ENCODE measurements at places on chromosomes 4 and X.

- no peak for DNase-seq
These were observed 10.6 kb downstream of the ADAM29 start for GRCh38 chr4:174928575-174929253.

GRCh38 chr4:32417113-32417704 is 1697.0 kb downstream of the PCDH7 start:
- no peak for DNase-seq

- DNase-seq = peak; percentile 57
These were observed 490.3 kb upstream of the EPHA5 start for GRCh38 chr4:66160606-66161005.

- no peak for DNase-seq
These were observed 38.6 kb upstream of the CRMP1 start for GRCh38 chr4:5931526-5931925.

- no peak for DNase-seq
These were observed 102.8 kb downstream of the TRIML1 start for GRCh38 chr4:188242041-188242440.

DNA sequence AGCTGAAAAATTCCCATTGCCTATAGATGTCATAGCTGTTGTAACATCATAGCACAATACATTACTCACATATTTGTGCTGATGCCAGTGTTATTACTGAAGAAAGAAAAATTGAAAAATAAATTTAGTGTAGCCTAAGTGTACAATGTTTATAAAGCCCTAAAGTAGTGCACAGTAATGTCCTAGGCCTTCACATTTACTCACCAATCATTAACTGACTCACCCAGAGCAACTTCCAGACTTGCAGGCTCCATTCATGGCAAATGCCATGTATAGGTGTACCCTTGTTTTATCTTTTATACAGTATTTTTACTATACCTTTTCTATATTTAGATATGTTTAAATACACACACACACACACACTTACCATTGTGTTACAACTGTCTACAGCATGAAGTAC is 265.4 kb upstream of the MAGEB18 start:
- peak; percentile 42 for DNase-seq

DNA sequence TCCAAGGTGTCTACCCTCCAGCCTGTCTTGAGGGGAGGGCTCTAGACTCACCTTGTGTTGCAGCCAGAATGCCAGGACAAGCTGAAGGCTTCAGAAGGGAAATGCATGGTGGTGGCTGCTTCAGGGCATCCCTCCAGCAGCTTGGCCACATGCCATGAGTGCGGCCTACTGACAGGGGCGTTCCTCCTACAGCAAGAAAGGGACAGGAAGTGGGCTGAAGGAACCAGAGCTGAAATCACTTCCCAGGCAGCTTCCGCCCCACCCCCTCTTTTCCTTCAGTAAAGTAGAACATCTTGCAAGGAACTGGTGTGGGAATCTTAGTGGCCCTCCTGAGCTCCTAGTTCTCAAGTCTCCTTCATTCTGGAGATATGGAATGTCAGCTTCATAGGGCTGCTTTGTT is 167.5 kb upstream of the DGKK start:
- DNase-seq = peak; percentile 12

DNA sequence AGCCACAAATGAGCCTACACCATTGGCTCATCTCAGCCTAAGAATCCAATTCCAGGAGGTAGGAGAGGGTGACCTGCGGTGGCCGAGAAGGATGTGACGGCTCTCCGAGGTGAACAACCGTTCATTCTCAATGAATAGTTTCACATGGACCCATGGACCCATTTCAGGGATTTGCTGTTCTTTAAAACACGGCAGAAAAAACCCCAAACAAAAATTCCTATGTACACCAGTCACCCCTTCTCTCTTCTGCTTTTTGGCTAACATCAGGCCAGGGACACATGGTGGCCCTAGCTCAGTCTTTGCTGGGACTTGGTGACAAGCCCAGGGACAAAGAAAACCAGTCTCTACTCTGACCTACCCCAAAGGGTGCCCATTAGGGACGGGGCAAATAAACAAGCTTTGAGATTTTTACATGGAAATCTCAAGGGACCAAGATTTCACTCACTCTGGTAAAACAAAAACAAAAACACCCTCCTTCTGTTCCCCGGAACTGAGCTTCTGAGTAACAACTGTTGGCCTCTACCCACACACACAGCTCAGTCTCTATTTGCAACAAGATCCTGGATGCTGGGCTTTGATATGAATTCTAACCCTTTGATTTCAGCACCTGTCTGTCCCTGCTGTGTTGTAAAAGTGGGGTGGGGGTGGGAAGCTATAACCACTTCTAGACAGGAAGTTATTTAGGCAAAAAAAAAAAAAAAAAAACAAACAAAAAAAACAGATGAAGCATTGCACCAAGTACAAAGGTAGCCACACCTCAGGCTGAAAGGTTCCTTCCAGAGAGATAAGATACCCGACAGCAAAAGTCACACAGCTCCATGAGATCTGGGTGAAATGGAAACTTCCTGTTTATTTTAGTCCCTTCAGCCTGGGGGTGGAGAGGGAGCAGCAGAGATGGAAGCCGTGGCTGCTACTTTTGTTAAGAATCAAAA is 49.0 kb downstream of the DDX3X start:
- no peak for DNase-seq

DNA sequence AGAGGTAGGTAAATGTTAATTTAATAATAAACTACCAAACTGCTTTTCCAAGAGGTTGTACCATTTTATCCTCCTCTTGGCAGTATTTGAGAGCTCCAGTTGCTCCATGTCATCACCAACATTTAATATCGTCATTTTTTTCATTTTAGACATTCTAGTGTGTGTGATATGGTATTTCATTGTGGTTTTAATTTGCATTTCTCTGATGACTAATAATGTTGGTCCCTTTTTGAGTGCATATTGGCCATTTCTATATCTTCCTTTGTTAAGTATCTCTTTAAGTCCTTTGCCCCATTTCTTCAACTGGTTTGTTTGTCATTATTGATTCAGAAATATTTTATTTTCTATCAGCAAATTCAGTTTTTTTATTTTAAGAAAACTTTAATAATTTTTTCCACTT is 88.8 kb downstream of the MAPK10 start:
- DNase-seq = peak; percentile 14

- DNase-seq = peak; percentile 6
These were observed 61.4 kb downstream of the BEX1 start for GRCh38 chrX:103002576-103002975.

DNA sequence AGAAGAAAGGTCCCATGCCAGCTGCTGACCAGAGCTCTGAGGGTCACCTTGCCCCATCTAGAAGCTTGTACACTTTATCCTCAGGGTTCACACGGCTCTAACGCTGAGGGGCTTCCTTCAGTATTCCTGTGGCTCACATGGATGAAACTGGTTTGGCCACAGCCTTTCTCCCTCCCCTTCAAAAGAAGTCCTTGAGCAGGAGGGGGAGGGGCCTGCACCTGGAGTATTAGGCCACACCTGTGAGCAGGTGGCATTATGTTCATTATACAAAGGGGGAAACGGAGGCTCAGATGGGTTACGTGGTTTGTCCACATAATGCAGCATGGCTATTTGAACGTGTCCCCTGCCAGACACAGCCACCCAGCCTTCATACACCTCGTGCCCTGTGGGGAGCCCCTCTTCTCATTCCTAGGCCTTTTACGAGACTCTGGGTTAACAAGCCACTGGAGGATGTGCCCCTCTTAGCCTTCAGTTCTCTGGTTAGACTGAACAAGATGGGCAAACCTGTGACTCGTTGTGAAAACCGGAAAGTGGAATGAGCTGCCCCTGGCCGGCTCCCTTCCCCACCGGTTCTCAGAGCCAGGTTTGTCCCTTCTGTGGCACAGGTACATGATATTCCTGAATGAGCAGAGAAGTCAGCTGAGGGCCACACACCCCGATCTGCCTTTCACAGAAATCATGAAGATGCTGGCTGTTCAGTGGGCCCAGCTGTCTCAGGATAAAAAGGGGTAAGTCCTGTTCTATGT is 27.2 kb upstream of the JAKMIP1 start:
- DNase-seq = no peak

GRCh38 chrX:81229229-81229628 is 27.3 kb downstream of the SH3BGRL start:
- DNase-seq = no peak

DNA sequence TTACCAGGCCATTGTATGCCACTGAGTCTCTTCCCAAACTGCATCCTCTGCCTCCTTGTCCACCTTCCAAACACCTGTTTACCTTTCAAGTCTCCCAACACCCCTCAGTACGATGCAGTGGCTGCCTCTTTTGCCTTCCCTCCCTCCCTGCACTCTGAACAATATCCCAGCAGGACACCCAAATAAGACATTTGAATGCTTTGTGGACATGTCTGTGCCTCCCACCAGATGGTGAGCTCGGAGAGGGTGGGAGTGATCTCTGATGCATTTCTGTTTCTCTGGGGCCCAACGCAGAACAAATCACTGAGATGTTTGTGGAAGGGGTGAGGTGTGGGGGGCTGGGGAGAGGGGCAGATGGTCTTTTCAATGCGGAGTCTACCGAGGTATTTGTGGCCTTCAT is 33.4 kb downstream of the PJA1 start:
- DNase-seq = no peak

GRCh38 chrX:8138252-8138651 is 32.8 kb downstream of the VCX2 start:
- DNase-seq = no peak

- DNase-seq = no peak
These were observed 26.8 kb downstream of the MAN2B2 start for GRCh38 chr4:6601661-6602250.

DNA sequence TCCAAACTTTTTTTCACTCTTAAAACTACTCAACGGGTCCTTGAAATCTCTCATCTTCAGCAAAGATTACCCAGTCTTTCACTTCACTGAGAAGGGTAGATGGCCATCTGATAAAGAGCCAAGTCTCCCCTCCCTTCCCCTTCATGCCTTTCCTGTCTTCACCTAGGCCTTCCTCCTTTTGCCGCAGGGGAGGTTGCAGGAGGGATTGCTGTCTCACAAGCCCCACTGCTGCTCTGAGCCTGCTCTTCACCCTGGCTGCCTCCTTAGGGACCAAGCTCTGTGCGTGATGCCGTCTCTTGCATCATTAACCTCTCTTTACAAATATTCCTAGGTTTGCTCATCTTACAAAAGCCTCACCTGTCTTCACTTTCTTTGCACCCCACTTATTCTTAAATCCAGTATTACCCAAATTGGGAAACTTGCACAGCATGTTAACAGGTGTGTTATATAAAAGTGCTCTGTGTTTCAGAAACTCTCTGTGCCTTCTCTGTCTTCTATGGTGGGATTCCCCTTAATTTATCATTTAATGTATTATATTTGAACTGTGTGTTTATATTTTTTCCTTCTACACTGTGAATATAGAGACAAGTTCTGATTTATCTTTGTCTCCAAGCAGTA is 3.8 kb downstream of the ZFX start:
- no peak for DNase-seq

DNA sequence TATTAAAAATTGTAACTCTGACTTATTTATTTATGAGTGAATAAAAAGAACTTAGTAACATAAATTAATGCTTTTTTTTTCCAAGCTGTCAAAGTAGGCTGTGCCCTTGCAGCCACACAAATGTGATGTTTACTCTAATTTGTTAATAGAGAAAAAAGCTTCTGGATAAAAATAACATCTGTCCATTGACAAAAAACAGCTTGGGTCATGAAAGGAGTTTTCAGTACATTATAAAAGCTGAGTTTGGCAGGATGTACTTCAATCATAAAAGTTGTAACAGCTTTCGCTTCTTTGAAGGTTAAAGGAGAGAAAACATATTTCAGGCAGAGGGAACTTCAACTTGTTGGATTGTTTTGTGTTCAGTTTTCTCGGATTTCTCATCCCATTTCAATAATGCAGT is 105.6 kb downstream of the SLC4A4 start:
- no peak for DNase-seq

- peak; percentile 62 for DNase-seq
These were observed 174.4 kb upstream of the FGF13 start for GRCh38 chrX:138885886-138886285.

GRCh38 chrX:20270562-20270890 is 3.8 kb upstream of the RPS6KA3 start:
- peak; percentile 4 for DNase-seq

GRCh38 chrX:51098046-51098445 is 187.5 kb downstream of the BMP15 start:
- DNase-seq = no peak

DNA sequence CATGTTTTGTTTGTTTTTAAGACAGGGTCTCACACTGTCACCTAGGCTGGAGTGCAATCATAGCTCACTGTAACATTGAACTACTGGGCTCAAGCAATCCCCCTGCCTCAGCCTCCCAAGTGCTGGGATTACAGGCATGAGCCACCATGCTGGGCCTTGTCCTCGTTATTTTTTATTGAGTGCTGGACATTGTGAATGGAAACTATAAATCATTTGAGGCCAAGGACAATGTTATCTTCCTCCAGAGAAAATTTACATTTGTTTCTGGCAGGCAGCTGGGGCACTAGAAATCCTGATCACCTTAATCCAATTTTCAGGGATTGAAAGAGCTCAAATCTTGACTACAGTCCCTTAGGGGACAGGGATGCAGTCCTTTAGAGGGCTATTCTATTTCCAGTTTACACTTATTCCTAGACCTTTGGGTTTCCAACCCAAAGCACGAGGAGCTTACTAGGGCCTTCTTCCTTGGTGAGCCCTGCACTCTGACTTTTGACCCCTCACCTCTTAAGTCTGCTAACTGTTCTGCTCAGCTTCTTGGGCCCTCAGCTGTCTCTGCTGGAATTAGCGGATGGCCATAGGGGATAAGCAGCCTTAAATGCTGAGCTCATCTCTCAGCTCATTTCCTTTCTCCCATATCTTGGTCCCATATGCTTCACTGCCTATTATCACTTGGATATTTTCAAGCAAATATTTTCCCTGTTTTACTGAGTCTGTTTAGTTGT is 23.0 kb upstream of the PDZD4 start:
- DNase-seq = no peak

- no peak for DNase-seq
These were observed 38.3 kb downstream of the MGARP start for GRCh38 chr4:139241784-139242151.

- DNase-seq = no peak
These were observed 11.8 kb downstream of the PAPSS1 start for GRCh38 chr4:107708225-107708624.

DNA sequence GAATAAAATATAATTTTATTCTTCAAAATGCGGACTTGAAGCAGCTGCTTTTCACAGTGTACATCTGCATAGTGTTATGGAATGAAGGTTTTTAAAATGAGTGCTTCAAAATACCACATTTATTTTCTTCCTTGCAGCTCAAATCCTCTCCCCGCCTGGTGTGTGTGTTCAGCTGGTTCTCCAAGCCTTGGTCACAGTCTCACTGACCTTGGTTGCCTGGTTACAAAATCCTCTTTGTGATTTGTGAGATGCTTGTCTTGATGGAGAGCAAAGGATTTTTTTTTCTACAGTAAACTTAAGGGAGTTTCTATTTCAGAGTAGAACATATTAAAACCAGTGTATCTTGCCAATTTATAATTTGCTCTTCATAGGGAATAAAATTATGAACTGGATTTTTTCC is 139.2 kb downstream of the PCDH18 start:
- DNase-seq = peak; percentile 46

DNA sequence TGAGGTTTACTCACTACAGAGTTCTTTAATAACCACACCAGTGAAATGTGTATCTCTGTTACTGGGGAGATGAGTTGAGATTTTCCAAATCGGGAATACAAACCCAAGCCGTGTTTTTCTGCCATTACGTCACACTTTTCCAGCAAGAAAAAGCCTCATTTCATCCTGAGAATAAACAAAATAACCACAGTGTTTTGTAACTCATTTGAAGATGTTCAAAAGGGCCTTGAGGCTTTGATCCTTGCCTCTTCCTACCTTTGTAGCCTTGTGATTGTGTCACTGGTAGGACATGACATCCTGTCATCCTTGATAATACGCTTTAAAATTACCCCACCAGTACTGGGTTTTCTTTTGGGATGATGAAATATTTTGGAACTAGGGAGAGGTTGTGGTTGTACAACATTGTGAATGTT is 2.9 kb downstream of the USP11 start:
- DNase-seq = no peak

GRCh38 chr4:188876881-188877280 is 737.6 kb downstream of the TRIML1 start:
- no peak for DNase-seq

All from fibroblast of skin of back (primary cell).